ENCODE measurements at places on chromosomes 2 and 18.

DNA sequence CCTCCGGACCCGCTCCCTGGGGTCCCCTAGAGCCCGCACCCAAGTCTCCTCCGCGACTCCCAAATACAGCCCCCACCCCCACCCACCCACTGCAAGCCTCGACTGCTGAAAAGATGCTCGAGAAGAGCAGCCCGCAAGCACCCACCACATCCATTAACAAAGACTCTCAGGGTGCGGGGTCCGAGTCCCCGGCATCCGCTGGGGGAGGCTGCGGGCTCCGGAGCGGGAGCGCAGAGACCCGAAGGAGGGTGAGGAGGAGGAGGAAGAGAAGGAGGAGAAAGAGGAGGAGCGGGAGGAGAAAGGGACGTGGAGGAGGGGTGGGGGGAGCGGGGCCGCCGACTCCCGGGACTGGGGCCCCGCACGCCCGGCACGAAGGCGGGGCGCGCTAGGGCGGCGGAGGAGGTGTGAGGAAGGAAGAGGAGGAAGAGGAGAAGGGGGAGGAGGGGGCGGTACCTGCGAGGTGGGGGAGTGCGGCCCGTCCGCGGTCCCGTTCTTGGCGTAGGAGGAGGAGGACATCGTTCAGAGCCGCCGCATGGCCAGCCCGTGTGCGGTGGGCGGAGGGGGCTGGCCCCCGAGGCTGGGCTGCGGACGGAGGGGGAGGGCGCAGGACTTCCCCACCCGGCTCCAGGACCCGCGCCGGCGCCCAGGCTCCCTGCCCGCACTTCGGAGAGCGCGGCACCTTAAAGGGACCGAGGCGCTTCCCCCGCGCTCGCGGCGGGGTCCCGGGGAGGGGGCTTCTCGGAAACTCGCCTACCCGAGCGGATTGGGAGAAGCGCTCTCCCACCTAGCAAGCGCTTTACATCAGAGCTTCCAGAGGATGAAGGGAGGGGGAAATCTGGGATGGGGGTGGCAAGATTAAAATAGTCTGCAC is at the start of gene CACNB4:
TSS of gene CACNB4 (minus strand) at position 549 of the 871 bp plus-strand sequence.
- no peak for DNase-seq

DNA sequence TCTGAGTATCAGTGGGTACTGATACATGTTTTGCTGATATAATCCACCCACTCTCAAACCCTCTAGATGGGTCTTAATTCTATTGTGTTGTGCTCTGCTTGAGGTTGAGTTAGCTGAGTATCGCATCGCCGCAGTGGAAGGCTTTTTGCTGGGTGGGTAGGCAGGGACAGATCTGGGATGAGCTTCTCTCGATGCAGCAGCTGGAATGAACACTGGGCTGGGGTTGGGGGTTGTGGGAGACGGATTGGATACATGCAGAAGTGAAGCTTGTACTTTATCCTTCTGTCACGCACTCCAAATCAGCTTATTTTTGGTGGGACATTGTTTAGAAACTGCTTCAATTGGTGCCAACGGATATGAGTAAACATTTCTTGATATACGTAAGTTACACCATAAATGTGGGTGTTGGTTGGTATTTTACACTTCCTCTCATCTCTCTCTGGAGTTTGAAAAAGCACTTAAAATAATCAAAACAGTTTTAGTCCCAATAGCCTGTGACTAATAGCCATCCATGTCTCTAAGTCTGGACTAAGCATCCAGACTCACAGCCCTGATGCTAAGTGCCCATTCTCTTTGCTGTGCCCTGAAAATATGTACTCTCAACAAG is 107.1 kb downstream of the POLE4 start:
- DNase-seq: peak; percentile 18

DNA sequence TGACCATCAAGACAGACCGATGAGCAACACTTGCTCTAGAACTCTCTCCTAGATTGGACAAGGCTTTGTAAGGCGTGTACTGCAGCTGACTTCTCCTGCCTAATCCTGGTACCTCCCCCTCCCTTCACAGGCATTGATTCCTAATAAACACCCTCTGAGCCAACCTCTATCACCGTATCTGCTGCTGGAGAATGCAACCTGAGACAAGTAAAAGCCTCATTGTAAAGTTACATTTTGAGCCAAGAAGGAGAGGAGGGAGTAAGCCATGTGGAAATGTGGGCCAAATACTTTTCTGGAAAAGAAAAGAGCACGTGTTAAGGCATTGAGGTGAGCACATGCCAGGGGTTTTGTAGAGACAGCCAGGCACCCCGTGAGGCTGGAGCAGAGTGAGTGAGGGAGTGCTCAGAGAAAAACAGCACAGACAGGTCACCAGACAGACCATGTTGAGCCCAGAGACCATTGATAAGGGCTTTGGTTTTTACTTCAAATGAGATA is 2.6 kb upstream of the WDFY1 start:
- DNase-seq: no peak

- no peak for DNase-seq
Measured at GRCh38 chr2:105782646-105783045, 37.9 kb downstream of the NCK2 start.

DNA sequence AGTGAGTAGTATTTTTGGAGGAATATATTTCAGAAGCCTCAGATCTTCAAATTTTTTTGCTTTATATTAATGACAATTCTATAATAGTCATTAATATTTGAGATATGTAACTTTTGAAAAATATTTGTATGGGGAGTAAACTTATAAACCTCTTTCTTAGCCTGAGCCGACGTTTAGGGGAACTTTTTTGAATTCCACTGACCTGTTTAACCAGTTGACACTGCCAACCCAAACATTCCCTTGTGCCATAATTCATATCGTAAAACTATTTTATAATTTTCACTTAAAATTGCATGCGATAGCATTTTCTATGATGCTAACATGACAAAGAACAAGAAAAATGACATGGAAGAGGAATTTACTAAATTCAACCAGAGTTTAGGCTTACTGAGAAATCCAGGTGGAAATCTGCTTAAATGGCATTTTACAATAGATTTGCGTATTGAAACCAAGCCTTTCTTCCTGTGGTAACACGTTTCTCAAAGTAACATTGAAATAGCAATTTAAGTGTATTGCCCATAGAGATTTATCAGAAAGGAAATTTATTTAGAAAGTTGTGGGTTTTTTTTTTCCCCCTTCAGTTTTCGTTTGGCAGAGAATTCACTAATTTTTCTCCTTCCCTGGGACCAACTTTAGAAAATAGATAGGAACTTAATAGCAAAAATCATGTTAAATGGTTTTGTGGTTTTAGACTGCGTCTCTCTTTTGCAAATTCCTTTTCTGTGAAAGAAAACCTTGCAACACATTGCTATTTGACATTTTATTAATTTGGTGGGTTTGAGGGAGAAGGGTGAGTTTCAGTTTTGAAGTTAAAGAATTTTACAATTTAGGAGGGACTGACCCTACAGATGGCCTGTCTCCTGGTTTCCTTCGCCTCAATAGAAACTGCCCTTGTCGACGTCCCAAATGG is 77.4 kb downstream of the TANC1 start:
- no peak for DNase-seq

- DNase-seq: no peak
Measured at GRCh38 chr2:8138923-8139667, 542.8 kb upstream of the ID2 start.

GRCh38 chr2:203873921-203874631 is 6.5 kb downstream of the CTLA4 start:
- no peak for DNase-seq

GRCh38 chr2:133777574-133777960 is 209.3 kb upstream of the NCKAP5 start:
- no peak for DNase-seq

GRCh38 chr2:199923924-199924323 is 12.8 kb downstream of the C2orf69 start:
- DNase-seq: no peak

DNA sequence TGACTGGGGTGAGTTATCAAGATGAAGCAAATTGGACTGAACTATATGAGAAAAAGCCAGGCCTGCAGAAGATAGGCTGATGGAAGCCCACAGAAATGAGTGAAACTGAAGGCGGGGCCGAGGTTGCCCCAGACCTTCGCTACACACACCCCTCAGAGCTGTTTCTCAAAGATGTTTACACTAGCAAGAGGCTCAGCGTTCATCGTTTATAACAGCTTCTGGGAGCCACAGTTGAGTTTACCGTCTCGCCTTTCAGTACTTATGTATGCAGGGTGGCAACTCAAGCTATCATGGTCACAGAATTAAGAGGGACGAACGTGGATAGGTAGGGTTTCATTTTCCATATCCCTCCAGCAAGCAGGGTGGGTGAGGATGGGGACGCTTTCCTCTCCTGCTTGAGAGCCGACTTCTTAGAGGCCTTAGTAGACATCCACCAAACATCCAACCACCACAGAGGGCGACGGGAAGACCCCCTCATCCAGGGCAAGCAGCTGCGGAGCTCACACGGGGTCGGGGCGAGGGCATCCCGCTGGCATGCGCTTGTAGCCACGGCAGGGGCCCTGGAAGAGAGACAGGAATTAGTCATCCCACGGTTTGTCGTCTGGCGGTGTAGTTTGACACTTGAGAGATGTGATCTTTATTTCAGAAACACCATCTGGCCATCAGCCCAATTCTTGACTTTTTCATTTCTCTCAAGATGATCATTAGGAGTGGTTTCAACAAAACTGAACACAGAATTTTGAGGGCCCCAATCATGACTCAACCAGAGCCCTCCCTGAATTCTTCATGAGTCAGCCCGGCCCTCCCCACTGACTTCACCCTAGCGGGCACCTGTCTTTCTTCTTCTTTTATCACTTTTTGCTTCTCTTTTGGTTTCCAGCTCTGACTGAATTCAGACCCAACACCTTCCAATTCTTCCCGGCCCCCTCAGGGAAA is 109.1 kb upstream of the CTDP1 start:
- no peak for DNase-seq

Measured in activated CD4-positive, alpha-beta T cell treated with anti-CD3 and anti-CD28 coated beads, Interleukin-2, Interleukin-4, amounts not matched to agents 100 ng/mL and 50 ng/mL, durations not matched to agents 16 hours and 8 hours (primary cell).